ENCODE measurements at places on chromosomes 7 and 10.
A peak's percentile ranks its signal among the peaks of the same experiment; 100 is the strongest.

GRCh38 chr10:77230194-77230593 is 407.4 kb downstream of the KCNMA1 start:
- no peak for DNase-seq

GRCh38 chr7:43552122-43552521 is 30.8 kb upstream of the STK17A start:
- DNase-seq: no peak

DNA sequence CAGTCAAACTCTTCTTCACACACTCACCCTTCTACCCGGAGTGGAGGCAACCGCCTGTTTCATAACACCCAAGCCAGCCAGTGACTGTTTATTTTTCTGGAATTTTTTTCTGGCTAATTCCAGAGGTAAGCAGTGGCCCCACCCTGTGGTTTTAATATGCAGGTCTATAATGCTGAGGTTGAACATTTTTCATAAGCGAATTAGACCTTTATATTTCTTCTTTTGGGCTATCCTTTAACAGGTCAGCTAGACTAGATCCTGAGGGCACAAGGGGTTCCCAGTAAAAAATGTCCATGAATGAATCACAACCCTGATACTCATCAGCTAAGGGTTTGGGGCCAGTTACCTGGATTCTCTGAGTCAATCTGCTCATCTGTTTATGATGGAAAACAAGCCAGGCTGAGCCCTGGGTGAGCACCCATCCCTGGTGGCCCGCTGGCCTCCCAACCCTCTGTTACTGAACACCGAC is 76.2 kb downstream of the GRB10 start:
- no peak for DNase-seq

DNA sequence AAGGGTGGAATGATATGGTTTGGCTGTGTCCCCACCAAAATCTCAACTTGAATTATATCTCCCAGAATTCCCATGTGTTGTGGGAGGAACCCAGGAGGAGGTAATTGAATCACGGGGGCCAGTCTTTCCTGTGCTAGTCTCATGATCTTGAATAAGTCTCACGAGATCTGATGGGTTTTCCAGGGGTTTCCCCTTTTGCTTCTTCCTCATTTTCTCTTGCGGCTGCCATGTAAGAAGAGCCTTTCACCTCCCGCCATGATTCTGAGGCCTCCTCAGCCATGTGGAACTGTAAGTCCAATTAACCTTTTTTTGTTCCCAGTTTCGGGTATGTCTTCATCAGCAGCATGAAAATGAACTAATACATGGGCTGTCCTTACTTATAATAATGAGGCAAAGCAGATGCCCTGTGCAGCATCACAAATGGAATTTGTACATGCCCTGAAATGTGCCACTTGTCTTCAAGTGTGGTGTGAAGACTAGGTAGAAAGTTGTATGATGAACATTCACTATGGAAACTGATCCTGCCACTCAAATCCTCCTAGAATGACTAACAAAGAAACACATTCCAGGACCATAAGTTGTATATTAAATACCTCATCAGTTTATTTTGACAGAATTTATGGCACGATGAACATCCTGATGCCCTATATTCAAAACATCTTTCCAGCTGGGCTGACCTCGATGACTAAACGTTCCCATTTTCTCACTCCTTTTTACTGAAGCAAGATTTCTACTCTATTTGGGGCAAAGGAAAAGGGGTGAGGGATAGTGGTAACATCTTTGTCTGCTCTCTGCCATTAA is 122.8 kb upstream of the CTTNBP2 start:
- DNase-seq: no peak

- DNase-seq: no peak
Measured at GRCh38 chr7:108015740-108016139, 12.8 kb upstream of the LAMB1 start.

DNA sequence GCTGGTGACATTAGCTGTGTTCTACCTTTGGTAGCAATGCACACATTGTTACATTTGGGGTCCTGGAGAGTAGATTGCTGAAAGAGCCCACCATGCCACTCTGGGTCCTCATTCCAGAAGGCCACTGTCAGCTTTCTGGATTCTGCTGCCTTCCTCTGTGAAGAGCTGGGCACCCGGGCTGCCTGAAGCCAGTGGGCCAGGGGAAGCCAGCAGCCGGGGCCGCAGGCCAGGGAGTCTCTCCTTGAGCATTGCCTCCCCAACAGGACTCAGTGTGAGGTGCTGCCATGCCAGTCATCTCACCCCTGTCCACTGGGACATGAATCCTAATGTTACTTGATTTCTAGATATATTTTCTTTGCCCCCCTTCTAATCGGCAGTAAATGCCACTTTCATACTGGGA is 234.0 kb downstream of the SKAP2 start:
- DNase-seq: no peak

DNA sequence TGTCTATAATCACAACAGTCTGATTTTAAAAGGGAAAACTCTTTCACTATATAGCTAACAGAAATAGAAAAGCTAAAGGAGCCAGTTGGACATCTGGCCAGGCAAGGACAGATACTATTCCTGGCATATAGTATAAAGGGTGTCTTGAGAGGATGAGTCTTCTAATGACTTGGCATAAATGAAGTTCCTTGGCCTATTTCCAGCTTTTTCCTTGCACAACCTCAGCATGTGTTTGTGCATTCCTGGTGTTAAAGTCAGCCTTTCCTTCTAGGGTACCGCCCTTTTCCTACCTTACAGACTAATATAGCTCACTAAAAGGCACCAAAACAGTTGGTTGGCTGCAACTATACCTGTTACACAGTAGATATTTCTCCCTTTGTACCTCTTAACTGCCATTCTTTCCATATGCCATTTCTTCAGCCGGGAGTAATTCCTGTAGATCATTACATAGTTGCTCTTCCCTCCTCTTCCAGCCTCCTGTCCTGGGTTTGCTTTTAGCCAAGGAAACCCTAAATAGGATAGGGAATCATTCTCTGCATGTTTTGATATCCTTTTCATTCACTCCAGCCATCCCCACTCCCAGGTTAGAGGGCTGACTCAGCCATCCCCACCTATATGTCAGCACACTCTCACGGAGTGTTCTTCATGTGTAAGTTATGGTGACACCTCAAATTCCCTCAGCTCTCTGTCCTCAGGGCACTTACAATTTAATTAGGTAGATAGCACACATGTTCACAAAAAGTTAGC is 102.1 kb upstream of the MDFIC start:
- no peak for DNase-seq

- DNase-seq: no peak
Measured at GRCh38 chr7:1725199-1725690, 55.2 kb downstream of the ELFN1 start.

DNA sequence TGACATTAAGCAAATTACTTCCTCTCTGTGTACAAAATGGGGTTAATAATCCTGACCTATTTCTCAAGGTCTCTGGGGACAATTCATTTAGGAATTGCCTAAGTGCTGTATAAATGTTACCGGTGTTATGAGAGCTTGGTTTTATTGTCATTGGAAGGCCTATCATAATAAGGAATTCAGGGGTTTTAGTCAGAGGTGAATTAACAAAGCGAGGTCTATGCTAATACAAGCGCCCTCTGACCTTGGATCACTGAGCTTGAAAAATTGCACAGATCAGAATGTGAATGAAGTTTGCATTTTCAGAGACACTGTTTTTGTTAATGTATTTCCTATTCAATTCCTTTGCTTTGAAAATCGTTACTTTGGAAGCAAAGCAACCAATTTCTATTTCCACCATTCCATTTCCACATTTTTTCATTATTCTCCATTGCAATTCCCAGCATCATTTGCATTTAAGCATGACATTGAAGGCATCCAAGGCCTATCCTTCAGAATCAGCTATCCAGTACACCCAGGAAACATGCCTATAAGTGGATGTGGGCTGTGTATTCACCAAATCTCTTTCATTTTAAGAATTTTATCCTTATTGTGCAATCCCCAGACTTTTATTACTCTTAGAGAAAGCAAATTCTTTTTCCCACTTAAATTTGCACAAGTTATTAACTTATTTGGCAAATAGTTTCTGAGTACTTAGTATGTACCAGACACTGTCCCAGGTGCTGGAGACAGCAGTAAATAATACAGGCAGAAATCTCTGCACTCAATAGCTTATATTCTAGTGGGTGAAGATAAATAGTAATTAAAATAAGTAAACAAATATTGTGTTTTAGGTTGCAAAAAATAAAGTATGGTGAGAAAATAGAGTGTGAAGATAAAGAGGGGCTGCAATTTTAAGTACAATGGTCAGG is 133.1 kb downstream of the NRCAM start:
- no peak for DNase-seq

DNA sequence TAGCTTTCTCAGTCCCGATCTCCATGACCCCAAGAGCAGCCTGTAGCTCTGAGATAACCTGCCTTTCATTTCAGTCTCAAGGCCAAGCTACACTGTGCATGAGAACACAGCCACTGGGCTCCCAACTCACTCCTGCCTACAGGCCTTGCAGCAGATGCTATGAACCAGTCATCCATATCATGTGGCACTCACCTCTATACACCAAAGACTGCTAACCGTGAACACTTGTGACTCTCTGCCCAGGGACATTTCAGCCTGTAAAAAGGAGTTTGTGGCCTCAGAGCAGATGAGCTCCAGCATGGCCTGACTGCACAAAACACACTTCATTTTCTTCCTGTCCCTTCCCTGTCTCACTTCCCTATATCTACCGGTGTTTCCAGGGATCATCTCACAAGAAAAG is 56.9 kb upstream of the NPY start:
- no peak for DNase-seq

GRCh38 chr7:19537942-19538401 is 170.9 kb downstream of the POLR1F start:
- DNase-seq: no peak

DNA sequence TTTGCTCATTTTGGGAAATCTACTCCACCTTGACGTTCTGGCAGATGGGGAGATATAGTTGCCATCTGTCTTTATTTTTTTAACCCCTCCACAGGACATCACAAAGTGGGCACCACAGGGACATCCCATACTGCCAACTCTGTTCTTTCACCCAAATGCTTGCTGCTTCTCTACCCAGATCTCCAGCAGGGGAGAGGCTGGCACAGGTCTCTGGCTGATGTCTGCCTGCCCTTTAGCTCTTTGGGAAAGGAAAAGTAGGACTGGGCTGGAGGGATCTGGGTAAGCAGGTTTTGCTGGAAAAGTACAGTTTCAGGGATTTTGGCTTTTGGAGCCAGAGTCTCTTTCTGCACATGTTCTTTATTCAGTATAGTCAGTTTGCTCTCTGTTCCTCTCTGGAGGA is 156.7 kb downstream of the ANLN start:
- no peak for DNase-seq

GRCh38 chr7:64651632-64652165 is 14.2 kb upstream of the ZNF107 start:
- DNase-seq: no peak

GRCh38 chr7:43700646-43701499 is 28.4 kb downstream of the COA1 start:
- DNase-seq: no peak

DNA sequence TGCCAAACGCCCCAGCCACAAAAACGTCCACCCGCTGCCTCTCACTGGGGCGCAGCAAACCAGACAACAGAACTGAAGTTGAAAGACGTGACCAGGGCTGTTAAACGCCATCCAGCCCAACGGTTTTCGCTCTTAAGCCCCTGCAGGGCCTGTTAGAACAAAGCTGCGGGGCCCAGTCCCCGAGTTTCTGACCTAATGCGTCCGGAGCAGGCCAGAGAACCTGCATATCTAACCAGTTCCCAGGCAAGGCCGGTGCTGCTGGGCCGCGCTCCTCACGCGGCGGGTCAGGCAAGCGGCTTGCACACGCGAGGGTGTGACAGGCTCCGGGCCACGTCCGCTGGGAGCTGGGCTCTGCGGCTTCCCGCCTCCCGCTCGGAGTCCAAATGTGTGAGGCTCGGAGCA is 87.0 kb downstream of the PTPRN2 start:
- no peak for DNase-seq

- DNase-seq: no peak
Measured at GRCh38 chr10:104233817-104234216, 1.7 kb upstream of the CFAP43 start.

- DNase-seq: no peak
Measured at GRCh38 chr7:63040966-63041610, 957.6 kb upstream of the ZNF722 start.

GRCh38 chr10:84415539-84416244 is 87.3 kb downstream of the CCSER2 start:
- DNase-seq: no peak

GRCh38 chr7:440059-440749 is 79.4 kb downstream of the PDGFA start:
- no peak for DNase-seq

GRCh38 chr7:76294344-76295024 is 8.0 kb upstream of the HSPB1 start:
- peak; percentile 82 for DNase-seq

GRCh38 chr7:83681200-83681778 is 32.4 kb upstream of the SEMA3E start:
- DNase-seq: no peak

DNA sequence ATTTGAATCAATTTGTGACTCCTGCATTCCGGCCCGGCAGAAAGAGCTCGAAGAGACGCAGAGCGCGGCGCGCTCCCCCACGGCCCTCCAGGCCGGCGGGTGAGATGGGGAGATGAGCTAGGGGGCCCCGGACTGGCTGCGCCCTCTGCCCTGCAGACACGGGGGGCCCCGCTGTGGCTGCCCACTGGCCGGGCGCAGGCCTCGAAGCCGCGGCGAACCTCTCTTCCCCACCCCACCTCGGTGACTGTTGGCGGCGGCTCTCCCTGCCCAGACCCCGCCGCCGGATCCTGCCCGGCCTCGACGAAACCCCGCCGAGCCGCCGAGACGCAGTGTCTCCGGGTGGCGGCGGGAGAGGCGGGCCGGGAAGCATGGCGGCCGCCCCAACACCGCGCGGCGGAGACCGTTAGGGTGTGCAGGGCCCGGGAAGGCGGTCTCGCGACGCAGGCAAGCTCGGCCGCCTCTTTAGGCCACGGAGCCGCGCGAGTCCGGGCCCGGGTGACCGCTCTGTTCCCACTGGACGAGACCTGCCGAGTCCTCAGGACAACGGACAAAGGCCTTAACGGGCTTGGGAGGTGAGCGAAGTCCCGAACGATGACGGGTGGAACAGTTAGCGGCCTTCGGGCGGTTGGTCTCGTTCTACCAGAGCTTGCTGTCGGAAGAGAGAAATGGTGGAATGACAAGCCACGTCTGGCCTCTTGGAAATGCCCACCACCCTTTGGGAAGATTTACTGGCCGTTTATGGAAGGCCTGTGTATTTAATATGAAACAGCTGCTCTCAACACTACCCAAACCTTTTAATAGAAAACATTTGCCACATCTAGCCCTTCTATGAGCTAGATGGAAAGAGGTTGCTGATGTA is 24.3 kb downstream of the NUP42 start:
- no peak for DNase-seq

DNA sequence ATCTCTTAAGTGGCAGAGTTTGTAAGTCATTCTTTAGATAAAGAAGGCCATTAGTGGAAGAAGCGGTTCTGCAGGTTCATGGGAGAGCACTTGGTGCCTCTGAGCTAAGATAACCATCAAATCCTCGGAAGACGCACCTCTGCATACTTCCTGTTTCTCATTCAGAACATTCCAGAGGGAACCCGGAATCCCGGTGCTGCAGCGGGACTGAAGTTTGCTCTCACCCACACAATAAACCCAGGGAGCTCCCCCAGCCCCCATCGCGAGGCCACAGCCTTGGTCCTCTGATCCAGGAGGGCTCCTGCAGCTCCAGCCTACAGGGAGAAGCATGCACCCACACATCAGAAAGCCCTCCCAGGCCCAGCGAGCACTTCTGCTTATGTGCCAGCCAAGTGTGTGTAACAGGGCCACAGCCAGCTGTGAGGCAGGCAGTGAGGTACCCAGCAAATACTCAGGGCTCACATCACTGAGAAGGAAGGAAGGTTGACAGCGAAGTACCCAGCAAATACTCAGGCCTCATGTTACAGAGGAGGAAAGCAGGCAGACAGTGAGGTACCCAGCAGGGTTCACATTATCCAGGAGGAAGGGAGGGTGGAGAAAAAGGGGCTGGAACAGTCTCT is 142.4 kb downstream of the DIP2C start:
- DNase-seq: no peak

Data from NCI-H1930 (cell line).